ENCODE measurements at places on chromosomes 11 and 22.

GRCh38 chr22:37519268-37520195 is at the start of gene CARD10:
TSS of gene CARD10 (minus strand) at chr22:37519415. CDS start at chr22:37519200, 215 bp downstream.
- DNase-seq, result no peak

DNA sequence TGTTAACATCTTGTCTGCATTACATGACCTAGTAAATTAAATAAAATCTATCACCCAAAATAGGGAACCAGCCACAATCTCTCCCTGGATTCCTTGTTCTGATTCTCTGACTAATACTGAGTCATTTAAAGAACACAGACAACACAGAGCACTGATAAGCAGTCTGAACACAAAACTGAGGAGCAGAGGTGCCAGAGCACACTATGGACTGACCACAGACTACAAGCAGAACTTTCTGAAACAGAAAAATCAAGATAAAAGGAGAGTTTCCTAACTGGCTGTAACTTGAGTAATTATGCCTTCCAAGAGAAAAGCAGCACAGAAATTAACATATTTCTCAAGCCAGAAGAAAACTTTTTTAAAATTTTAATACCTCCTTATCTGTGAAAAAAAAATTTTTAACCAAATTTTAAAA is 128.8 kb downstream of the SGSM3 start:
- DNase-seq, result no peak

DNA sequence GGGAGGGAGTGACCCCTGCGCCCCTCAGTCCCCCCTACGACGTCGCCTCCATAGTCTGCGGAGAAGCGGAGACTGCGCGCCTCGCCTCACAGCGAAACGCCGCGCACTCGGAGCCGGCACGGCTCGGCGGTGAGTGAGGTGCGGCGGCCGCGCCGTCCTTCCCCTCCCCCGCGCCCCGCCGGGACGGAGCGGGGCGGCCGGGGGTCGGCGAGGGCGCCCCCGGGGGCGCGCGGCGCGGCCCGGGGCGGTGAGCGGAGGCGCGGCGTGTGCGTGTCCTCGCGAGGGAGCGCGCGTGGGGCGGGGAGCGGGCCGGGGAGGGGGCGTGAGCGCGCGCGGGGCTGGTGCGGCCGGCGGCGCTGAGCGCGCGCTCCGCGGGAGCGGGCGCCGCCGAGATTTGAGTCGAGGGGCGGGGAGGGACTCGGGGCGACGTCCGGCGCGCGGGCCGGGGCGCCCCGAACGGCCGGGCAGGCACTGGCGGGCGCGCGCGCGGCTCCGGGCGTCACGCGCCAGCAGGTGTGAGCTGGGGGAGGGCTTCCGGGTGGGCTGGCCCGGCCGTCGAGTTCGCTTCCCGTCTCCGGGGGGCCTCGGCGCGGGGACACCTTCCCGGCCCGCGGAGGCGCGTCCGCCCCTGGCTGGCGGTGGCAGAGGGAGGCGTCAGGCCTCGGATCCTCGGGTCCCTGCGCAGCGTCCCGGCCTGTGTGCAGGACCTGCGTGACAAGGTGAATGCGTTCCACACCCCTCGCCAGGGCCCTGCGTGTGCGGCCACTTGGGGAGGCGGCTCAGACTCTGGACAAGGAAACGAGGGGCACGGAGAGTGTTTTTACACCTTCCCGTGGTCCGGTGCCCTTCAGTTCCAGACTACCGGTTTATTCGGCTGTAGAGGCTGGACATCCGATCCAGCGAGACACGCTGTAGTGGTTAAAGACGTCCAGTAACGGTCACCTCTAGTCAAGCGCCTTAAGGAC is 50.4 kb downstream of the FAM83F start:
- no peak for DNase-seq

DNA sequence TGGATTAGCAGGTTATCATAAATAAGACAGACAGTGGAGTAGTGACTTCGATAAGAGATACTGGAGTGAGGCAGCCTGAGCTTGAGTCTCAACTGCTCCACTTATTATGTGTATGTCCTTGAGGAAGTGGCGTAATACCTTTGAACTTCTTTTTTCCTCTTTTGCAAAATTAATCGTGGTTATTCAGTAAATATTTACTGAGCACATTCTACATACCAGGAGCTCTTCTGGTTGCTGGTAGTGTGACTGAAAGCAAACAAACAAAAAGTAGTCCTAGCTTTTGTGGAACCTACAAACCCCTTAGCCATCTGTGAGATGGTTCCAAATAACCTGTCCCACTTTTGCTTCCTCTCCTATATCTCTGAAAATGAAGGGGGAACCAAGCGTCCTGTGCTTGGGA is 125.6 kb upstream of the ASPHD2 start:
- DNase-seq, result no peak

GRCh38 chr11:7581021-7581590 is 67.3 kb downstream of the PPFIBP2 start:
- no peak for DNase-seq

DNA sequence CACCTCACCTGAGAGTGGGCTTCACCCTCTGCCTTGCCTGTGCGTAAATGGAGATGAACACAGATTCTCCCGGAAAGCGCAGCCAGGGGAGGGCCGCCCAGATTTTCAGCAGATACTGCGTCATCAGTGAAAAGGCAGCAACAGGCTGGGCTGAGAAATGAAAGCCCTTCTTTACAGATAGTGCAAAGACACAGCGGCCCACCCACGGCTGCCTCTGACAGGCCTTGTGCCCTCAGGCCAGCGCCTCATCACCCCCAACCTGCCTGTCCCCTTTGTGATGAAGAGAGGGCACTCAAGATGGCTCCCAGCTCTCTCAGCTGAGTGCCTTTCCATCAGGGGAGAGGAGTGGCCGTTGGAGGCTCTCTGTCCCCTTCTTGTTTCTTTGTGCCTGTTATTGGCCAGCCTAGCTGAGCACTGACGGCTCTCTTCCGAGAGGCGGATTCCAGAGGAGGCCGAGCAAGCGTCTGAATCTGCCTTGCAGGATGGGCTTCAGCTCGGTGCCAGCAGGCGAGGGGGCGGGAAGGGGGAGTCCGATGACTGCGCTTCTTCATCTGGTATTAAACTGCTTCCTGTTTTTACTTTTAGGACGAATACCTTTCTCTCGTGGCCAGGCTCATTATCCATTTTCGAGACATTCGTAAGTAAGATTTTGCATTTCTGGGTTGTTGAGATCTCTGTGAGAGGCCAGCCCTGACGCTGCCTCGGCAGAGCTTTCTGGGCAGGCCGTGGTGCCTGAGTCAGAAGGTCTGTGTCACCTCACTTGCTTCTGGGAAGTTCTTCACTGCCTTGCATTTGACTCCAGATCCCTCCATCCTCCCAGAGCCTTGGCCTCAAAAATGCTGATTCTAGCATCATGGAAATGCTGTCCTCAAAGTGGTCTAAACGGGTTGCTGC is 43.7 kb downstream of the MED15 start:
- DNase-seq, result no peak

DNA sequence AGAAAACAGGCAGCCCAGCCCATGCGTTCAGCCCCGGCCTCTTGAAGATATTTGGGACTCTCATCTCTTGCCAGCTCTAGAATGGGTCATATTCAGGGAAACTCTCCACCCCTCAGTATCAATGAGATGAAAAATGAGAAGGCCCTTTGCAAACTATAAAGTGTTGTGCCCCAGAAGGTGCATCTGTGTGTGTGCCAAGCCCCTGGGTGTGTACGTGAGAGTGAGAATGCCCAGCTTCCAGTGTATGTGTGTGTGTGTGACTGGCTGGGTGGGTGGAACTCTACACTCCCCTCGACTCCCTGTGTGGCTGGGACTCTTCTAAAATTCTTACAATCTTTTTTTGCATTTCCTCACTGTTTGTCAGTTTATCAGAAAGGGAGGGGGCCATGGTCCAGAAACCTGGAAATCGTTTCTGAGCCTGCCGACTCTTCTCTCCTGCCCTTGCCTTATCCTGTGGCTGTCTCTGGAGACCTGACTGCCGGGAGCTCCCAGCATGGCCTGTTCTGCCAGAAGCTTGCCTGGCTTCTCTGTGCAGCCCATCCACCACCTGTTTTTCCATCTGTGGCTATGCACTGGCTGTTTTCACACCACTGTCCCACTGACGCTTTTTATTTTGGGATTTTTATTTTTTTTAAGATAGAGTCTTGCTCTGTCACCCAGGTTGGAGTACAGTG is 1.2 kb downstream of the P2RY6 start:
- DNase-seq, result no peak

DNA sequence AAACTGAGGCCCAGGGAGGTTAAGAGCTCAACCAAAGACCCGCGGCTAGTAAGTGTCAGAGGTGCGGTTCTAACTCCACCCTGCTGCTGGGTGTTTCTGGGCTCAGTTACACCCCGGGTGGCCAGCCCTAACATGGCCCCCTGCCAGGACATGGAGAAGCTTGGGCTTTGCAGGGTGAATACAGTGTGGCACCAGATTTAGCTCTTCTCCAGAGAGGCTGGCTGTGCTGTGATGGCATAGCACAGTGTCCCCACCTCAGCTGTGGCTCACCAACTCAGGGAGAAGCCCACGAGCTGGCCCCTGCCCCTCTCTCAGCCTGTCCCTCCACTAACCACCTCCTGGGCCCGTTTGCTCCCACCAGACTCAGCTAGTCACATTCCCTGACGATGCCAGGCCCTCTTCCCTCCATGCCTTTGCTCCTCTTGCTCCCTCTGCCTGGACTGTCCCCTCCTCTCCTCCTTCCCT is 7.0 kb downstream of the UCP3 start:
- DNase-seq, result no peak

DNA sequence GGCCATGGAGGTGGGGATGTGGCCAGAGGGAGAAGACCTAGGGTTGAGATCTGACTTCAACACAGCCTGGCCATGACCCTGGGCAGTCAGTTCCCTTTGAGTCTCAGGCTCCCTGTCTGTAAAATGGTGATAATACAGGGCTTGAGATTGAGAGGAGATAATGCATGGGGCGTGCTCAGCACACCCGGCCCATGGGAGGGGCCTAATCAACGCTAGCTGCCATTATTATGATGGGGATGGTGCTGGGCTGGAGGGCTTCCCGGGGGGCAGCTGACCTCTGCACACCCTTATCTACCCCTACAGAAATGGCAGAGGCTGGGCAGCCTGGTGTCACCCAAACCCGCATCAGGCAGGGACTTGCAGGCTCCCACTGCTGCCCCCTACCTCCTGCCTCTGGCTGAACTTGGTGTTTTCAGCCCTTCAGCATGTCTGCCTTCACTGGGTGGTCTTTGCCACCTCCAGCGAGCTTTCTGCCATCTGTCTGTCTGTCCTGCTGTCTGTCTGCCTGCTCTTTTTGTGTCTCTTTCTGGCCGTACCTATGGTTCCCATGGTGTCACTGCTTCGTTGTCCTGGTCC is 84.5 kb downstream of the CACNA1I start:
- DNase-seq, result no peak

DNA sequence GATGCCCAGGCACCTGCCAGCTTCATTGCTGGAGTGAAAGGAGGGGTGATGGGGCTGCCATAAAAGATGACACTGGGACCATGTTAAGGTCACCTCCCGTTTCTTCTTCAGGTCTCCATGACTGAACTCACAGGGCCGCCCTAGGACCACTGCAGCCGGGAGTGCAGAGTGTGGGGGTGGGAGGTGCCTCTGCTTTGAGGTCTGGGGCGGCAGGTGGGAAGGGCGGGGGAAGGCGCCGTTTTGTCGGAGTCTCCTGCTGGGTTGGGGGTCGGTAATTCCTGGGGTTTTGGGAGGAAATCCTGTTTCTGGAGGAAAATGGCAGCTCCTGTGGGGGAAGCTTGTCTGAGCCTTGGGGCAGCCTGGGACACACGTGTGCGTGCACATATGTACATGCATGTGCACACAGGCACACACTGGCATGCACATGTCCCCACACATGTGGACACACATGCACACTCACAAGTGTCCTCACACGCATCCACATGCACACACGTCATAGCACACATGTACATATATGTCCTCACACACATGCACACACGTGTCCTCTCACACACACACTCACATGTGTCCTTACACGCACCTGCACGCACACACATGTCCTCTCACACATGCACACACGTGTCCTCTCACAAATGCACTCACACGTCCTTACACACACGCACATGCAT is 990.9 kb downstream of the BRD1 start:
- no peak for DNase-seq

DNA sequence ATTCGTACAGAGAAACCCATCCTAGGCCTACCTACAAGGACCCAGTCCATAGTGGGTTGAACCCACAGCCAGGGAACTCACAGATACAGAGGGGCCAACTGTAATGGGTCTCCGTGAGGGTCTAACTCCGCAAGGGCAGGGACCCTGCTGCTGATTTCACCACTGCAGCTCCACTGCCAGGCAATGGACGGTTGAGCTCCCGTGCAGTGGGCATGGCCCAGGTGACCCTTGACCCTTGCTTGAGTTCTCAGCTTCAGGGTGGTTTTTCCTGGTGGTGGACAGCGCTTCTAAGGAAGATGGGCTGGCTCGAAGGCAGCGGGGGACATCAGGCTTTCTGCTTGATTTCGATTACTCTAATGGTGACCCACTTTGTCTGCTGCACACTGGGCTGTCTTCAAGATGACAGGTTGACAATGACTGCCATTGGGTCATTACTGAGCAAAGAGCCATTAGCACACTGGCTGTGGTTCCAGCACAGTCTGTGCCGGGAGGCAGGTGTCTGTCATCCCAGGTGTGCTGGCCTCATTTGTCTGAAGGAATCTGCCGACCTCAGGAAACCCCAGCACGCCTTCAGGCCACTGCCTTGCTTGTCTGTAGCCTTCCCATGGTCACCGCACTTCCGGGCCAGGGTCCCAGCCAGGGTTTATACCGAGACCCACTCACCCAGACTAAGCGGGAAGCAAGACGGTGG is 3.7 kb upstream of the GAL start:
- DNase-seq, result no peak

DNA sequence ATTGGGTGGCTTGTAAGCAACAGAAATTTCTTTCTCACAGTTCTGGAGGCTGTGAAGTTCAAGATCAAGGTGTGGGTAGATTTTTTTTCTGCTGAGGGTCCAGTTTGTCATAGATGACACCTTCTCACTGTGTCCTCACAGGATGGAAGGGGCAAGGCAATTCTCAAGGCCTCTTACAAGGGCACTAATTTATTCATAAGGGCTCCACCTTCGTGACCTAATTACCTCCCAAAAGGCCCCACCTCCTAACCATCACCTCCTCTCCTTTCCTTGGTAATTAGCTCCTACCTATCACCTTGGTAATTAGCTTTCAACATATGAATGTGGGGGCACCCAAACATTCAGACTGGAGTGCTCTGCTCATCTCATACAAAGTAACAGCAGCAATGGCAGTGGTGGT is 92.3 kb upstream of the CD44 start:
- no peak for DNase-seq

DNA sequence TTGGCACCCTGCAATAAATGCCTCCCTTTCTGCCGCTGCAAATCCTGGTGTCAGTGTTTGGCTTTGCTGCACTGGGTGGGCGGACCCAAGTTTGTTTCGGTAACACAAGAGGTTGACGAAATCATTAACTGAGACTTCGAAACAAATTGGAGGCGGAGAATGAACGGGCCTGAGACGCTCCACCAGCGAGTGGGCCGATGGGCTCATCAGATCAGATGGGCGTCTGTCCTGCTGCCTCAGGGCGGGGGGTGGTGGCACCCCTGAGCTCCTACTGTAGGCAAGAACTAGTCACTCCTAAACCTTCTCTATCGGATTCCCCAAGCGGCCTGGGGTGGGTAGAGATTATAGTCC is 918 bp upstream of the CAPN5 start:
- no peak for DNase-seq

DNA sequence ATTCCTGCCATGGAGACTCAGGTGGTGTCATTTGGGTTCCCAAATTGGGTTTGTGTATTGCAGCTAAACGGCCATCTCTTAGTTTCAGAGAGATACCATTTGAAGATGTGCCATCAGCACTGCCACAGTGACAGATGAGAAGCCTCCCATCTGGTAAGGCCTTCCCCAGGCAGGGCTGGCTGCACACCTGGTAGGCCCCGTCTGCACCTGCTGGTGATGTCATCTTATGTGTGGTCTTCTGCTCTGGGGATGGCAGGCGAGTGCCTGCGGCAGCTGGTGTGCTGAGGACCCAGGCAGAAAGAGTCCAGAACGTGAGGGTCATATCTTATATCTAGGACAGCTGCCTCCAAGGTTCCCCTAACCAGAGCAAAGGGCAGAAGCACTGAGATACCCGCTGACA is 100.6 kb downstream of the CSNK2A3 start:
- DNase-seq, result no peak
